ENCODE measurements at places on chromosomes 7 and 10.

DNA sequence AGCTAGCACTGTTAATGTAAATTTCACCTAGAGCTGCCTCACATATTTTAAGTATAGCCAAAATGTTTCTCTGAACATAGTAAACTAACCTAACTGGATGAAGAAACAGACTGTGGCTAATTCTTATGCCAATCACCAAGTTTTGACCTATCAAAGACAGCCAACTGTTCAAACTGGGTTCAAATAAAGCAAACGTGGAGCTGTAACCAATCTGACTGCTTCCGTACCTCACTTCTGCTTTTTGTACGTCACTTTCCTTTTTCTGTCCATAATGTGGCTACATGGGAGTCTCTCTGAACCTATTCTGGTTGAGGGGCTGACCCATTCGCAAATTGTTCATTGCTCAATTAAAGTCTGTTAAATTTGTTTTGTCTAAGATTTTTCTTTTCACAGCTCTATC, 66.3 kb upstream of the ETV1 start:
- DNase-seq: no peak

GRCh38 chr10:3702569-3702968, 82.4 kb downstream of the KLF6 start:
- peak; percentile 33 for DNase-seq

DNA sequence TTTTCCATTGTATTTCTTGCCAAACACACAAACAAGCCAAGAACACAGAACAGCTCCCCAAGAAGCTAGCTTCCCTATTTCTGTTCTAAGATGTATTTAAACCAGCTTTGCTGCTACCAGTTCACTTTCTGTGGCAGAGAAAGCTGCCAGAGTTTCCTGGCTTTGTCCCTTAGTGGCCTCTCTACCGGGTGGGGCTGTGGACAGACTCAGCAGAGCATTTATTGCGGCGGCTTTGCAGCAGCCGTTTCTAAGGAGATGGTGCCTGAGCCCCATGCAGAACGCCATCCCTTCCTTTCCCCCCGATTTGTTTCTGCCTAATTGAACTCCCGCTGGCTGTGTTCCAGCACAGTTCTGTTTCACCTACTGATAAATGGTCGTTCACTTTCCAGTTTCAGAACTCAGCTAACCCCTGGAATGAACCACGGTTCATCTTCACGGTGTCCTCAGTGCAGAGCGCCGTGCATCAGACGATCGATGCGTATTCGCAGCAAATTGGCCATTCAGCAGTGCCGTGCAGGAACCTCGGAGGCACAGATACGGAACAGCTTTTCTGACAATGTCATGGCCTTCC, 33.8 kb upstream of the SFMBT2 start:
- no peak for DNase-seq

DNA sequence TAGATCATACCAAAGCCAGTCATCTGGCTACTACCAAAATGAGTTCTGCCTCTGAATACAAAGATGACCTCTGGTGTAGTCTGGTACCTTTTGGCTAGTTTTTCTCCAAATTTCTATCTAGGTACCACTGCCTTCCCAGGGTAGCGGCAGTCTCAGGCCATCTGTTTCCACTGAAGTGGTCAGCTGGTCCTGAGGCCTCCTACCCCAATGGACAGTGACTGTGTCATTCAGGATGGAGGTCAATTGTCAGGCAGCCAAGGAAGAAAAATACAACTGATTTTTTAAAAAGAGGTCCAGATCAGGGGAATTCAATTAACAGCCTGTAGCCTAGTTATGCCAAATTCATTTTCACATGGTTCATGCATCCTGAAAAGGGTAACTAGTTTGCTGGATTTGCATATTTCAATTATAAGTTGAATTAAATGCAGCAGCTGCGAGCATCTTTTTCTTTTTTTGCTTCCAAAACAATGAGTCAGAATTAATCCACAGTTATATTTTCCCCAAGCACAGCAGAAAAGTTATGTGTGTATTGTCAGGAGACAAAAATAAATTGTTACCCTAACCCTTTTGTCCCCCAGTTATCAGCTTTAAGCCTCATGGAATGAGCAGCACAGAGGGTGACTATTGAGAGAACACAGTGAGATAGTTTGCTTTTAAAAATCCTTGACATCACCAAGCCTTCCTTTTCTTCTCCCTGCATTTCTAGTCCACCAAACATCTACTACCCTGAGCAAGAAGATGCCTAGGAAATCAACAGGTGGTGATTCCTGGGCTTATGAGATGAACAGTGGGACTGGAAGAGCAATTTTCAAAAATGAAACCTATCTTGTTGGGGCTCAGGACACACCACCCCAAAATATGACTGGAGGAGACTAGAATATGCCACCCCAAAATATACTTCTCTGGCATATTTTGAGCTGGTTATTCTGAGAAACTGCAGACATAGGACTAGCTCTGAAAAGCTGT, 27.7 kb downstream of the BCCIP start:
- no peak for DNase-seq

DNA sequence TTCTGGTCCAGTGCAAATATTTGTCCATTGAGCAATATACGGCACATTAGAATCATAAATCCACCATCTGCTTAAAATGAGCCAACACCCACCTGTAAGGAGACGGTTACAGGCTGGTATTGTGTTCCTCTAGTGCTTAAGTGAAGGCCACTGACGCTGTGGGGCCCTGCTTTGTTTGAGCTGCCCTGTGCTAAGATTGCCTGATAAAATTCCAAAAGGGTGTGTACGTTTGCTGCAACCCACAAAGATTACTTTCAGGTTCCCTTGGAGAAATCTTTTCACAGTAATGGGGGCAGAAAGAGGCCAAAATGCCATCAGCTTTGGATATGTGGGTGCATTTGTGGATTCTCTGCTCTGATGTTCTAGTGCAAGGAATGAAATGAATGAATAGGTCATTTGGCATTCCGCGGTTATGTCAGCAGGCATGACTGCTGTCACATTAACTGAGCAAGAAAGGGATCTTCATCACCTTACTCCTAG, 34.4 kb downstream of the AGR3 start:
- DNase-seq: peak; percentile 50

- peak; percentile 36 for DNase-seq
Observed at GRCh38 chr10:60943316-60944057, 498 bp downstream of the RHOBTB1 start.

- DNase-seq: no peak
Observed at GRCh38 chr10:23172429-23173213, 19.5 kb upstream of the PTF1A start.

GRCh38 chr10:80526742-80527141, 11.0 kb upstream of the SH2D4B start:
- DNase-seq: no peak

DNA sequence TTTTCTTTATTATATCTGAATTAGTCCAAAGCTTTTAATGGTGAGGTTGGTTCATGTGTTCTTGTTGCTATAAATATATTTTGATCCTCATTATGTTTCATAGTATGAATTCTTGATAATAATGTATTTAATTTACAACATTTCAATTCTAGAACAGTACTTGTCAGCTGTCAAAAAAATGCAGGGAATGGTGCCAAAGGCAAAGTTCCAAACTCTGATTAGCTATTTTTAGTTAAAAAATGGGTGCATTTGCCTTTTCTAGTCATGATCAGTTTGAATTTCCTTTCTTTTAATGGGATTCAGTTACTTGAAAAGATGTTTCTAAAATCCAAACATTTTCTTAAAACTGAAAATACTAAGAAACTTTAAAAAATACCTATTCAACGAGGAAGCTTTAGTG, 49.6 kb downstream of the ANKIB1 start:
- DNase-seq: no peak

GRCh38 chr7:25087855-25088254, 37.2 kb downstream of the CYCS start:
- DNase-seq: no peak

DNA sequence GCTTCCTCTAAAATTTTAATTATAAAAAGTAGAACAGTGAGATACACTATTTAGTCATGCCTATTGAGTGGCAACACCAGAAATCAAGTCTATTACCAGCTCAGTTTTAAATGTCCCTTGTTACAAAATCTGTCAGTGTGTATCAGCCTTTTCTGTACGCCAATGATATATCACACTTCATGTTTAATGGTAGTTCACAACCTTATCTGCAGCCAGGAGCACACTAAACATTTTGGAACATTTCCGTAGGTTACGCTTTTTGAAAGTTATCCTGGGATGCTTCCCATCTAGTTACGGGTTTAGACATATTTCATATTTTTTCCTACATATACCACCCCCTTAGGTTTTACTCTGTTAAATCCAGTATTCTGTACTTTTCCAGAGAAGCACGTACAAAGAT, 5.4 kb downstream of the HNRNPA2B1 start:
- DNase-seq: no peak

DNA sequence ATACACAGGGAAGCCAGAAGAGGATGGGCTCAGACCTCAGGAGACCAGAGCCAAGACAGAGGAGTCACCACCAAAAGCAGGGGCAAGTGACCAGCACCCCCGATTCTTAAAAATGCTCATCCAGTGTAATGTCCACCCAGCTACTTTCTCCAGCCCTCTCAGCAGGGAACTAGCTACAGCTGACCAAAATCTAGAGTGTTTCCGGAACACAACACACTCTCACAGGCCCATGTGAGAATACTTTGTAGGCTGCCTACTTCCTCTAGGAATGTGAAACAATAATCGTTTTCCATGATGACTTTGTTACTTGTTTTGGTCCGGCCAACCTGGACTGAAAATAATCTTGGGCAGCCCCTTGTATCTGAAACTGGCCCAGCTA, 14.5 kb downstream of the PSAP start:
- no peak for DNase-seq

DNA sequence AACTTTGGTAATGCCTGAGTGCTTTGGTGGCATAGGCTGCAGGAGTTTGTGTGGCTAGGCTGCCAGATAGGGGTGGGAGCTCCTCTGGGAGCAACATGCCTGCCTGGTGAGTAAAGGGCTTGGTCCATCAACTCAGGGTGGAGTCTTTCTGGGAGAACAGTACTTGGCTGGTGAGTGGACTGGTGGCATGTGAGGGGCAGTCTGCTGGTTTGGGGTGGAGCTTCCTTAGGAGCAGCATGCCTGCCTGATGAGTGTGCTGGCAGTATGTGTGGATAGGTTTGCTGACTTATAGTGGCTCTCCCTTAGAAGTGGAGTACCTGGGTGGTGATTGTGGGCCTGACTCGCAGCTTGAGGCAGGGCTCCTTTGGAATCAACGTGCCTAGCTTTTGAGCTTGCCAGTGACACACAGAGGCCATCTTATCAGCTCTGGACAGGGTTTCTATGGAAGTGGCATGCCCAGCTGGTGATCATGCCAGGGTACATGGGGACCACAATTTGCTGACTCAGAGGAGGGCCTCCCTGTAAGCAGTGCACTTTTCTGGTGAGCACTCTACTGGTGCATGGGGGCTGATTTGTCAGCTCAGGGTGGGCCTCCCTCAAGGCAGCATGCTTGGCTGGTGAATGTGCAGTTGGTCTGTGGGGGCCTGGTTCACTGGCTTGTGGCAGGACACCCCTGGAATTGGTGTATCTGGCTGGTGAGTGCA, 35.0 kb upstream of the SRI start:
- peak; percentile 3 for DNase-seq

DNA sequence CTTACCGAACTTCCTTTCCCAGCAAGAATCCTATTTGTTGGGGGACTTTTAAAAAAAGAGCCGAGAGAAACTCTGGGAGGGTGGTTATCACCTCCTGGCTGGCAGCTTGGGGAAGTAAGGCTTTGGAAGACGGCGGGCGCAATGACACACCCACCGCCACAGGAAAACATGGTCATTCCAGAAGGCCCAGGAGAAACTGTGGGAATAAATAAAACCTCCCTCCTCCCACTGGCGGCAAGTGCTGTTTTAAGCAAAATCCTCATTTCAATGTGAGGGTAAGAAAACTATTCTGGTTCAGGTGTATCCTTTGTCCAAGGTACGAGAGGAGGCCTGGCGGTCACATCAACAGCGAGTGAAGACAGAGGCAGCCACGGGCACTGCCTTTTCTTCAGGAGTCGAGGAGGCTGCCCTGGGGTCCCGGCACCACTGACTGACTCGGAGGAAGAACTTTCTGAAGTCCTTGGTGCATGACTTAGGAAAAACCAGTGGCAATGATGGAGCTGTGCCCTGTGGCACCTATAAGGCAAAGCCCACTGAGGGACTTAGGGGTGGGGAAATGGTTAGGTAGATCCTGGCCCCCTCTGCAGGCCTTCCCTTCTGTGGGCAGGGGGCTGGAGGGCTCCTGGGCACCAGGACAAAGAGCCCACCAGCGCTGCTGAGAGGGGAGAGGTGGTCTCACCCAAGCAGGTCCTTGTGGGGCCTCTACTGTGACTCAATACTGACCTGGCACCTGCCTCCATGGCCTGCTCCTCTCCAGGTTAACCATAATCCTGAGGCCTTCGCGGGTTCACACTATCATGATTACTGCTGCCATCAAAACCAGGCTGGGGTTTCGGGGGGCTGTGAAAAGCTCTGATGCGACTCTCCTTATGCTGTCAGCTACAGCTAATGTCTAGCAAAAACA, 21.4 kb downstream of the DNAJB12 start:
- DNase-seq: no peak

DNA sequence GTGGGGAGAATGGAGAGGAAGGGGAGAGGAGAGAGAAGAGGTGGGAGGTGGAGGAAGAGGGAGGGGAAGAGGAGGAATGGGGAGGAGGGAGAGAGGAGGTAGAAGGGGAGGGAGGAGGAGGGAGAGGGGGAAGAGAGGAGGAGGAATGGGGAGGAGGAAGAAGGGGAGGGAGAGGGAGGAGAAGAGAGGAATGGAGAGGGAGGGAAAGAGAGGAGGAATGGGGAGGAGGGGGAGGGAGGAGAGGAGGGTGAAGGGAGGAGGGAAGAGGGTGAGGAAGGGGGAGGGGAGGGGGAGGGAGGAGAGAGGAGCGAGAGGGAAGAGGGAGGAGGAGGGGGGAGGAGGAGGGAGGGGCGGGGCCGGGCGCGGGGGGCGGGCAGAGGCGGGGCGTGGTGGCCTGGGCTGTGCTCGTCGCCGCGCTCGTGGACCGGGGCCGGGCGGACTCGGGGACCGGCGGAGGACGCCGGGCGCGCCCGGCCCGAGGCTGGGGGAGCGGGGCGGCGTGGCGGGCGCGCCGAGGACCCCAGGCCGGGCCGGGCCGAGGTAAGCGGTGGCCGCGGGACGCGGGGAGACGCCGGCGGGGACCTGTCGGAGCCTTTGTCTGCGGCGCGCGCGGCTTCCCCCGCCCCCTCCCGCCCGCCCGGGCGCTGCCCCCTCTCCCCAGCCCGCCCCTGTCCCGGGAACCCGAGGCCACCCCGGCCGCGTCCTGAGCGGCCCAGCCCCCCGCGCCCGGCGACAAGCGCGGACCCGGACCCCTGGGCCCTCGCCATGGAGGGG, at the start of gene SLC29A4:
SLC29A4 (plus strand) TSS at position 401 of the 774 bp plus-strand sequence. CDS start 4,874 bp downstream, outside the sequence.
- no peak for DNase-seq

DNA sequence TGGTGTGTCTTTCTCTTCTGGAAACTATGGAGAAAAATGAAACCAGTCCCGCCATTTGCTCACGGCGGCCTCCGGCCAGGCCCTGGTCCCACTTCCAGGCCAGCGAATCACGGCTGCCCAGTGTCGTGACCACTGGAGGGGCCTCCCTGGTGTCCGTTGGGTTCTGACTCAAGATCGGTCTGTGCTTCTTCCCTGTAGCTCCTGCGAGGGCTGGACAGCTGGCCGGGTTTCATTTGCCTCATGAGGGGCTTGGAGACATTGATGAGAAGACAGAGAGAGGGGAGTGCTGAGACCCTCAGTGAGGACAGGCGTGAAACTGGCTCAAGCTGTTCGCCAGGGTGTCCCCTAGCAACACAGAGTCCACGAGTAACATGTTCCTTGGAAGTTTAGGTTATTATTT, 108.6 kb downstream of the ADARB2 start:
- no peak for DNase-seq
